ENCODE measurements at places on chromosomes 2 and 18.

DNA sequence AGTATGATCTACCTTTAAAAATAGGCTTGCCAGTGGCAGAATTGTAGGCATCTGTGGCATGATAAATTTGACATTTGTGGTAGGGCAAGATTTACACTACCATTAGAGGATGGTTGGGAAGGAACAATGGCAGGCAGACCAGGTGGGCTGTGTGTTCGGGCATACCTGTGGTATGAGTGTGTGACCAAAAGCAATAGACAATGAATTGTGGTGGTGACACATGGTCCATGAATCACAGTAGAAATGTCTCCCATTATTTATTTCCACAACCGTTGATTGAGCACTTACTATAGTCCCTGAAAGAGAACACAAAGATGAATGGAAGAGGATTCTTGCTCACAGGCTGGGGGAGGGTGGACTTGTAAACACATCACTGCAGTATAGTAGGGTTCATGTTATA lies 29.9 kb upstream of the RUFY4 start:
- no peaks in the 10 kb centered on the region for H3K27me3 ChIP-seq
- no peaks in the 10 kb centered on the region for H3K4me1 ChIP-seq
- no peak overlapping the region for H3K4me3 ChIP-seq
- no peak overlapping the region for H3K27ac ChIP-seq
- H3K36me3 ChIP-seq: no peaks in the 10 kb centered on the region

- no peak overlapping the region for H3K27ac ChIP-seq
- no peaks in the 10 kb centered on the region for H3K27me3 ChIP-seq
- no peak for DNase-seq
- no peak overlapping the region for H3K4me3 ChIP-seq
Measured at GRCh38 chr2:12341920-12342319, 374.8 kb upstream of the TRIB2 start.

DNA sequence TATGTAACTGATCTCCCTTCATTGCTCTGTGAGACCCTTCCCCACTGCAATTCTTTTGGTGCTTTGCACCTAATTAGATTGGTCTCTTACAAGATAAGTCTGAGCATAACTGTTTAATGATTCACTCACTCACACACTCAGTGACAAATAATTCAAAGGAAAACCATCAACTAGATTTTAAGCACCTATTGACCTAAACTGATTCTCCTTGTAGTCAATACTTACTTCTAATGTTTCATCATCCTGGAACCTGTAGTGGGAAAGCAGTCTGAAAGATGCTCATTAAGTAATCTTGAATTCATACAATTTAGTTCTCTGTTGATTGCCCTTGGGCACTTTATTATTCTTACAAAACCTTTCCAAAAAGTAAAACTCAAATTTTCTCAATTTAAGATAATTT lies 74.3 kb upstream of the COL5A2 start:
- no peak for DNase-seq
- no peaks in the 10 kb centered on the region for H3K36me3 ChIP-seq
- no peak overlapping the region for H3K4me3 ChIP-seq
- H3K27me3 ChIP-seq: no peaks in the 10 kb centered on the region
- H3K27ac ChIP-seq: no peak overlapping the region
- no peaks in the 10 kb centered on the region for H3K4me1 ChIP-seq

DNA sequence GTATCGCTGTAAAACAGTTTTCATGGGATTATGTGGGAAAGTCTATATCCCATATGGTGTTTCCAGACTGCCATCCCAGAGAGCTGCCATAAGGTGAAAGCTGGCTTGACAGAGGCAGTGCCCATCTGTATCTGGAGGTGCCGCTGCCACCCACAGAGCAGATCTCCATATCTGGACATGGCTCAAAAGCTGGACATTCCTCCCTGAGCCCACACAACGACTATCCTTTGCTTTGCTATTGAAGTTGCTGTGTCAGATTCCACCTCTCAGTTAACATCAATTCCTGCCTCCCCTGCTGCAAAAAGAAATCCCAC lies 55.2 kb downstream of the RND3 start:
- no peaks in the 10 kb centered on the region for H3K36me3 ChIP-seq
- no peak for DNase-seq
- no peaks in the 10 kb centered on the region for H3K27me3 ChIP-seq
- H3K4me3 ChIP-seq: no peak overlapping the region

DNA sequence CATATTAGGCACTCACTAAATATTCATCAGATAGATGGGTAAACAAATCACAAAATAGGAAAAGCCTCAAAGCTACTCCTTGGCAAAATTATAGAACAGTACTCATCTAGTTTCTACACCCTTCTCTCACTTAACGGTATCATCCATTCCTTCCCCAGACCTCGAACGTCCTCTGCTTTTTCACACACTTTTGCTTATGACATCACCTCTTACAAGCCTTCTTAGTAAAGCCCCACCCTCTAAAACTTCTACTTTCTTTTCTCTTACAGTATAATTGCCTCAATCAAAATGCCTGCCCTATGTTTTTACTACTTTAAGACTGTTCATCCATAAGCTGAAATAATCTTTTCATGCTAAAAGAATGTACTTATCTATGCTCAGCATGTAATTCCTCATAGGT lies 8.1 kb downstream of the CHN1 start:
- no peaks in the 10 kb centered on the region for H3K36me3 ChIP-seq
- H3K27ac ChIP-seq: no peak overlapping the region
- H3K27me3 ChIP-seq: no peaks in the 10 kb centered on the region
- no peak overlapping the region for H3K4me3 ChIP-seq
- no peak for DNase-seq
- H3K4me1 ChIP-seq: peaks cover 12% of the 10 kb centered on the region
